ENCODE measurements at places on chromosomes 4 and X.

- no peak for DNase-seq
Observed at GRCh38 chr4:157803845-157804521, 368.8 kb downstream of the GASK1B start.

- DNase-seq: peak; percentile 86
Observed at GRCh38 chr4:169070071-169070894, 60.2 kb upstream of the CBR4 start.

- DNase-seq: no peak
Observed at GRCh38 chr4:183017962-183018361, 81.1 kb upstream of the WWC2 start.

- DNase-seq: peak; percentile 88
Observed at GRCh38 chr4:17614416-17615299, at the start of gene MED28. Gene MED28, plus strand, starts transcription at chr4:17614641. Its CDS starts 14 bp downstream, at chr4:17614655.

DNA sequence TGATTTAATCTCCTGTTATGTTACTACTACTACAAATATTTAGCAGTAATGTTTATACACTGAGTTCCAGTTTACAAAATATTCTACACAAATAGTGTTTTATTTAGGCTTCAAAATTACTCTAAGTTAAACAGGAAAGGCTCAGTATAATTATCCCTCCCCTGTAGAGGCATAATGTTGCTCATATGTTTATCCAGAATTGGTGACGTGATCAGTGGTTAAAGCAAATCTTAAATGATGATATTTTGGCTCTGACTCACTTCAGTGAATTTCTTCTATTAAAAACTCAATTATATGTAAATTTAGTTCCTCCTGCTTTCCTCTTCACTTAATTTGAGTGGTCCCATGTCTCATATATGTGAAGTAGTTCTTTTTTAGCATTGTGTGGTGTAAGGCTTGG is 438.5 kb downstream of the ADGRL3 start:
- no peak for DNase-seq
